ENCODE measurements at places on chromosomes 16 and 17.

DNA sequence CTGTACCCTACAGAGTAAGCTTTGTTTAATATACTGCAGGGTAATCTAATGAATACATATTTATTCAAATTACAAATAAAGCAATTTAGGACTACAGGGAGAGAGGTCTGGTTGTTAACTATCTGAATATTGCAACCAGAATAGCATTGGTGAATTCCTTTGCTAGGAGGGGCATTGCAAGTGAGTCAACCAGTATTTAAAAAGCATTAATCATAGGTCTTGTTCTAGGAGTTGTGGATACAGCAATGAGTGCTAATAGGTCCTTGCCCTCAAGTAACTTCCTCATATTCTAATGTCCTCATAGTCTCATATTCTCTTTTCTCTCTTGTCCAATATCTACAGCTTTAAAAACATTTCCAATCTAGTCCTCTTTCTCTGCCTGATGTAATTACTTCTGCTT lies 531.4 kb downstream of the CDH11 start:
- DNase-seq, result no peak

- DNase-seq, result no peak
These were observed 3.3 kb downstream of the TAF1C start for GRCh38 chr16:84183572-84183875.

- peak; percentile 41 for DNase-seq
These were observed 1.2 kb upstream of the GNG13 start for GRCh38 chr16:801584-802363.

DNA sequence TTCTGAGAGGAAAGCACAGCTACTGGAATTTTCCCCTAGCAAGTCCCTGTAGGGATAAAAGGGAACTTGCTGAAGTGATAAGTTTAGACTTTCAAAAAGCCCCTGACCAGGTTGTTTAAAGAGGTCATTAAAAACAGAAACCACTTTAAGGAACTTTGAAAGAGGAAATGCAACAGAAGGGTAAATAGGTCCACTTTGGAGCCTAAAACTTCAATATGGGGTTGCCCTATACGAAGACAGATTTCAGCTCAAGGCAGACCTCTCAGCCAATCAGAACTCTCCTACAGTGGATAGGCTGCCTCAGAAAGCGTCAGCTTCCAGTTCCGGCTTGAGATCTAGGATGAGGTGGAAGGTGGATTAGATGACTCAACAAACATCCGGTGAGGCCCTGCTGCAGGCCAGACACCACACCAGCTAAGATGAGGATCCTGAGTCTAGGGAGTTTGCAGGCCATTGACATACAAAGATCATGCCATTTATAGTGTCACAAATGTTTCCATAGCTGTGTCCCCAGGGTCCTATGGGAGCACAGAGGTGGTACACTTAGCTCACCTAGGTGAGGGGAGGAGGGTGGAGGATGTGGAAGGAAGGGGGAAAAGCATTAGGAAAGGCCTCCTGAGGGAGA lies 7.9 kb upstream of the MFSD6L start:
- DNase-seq, result peak; percentile 20

Measured in NCI-H82 (cell line).